ENCODE measurements at places on chromosomes 12 and 14. TPM values are rescaled to one million over a fixed set of nuclear protein-coding genes. Genes with fewer than 3 reads are reported as not detected.

CCDC38 gene
- total RNA-seq = not detected

THAP2 gene
- total RNA-seq = 3.1 TPM

ZC2HC1C gene
- total RNA-seq = 1.8 TPM

PRB2 gene
- not detected for total RNA-seq

HOXC6 gene
- total RNA-seq = not detected

KRT6C gene
- total RNA-seq = not detected

RTN1 gene
- 0.12 TPM for total RNA-seq

GPRC5D gene
- total RNA-seq = not detected

Data from uterine smooth muscle cell (primary cell).